ENCODE measurements at places on chromosomes 1 and 21.

DNA sequence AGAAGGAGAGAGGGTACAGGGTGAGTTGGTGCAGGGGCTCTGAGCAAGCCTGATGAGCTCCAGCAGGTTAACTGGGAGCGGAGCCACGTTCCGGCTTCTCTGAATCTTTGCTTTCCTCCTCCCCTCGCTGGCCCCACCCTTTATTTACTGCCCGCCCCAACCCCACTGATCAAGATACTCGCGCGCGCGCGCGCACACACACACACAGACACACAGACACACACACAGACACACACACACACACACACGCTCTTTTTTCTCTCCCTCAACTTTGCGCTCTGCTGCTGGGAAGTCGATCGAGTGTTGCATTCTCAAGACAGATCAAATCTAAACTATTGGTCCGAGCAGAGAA, at the start of gene GRIK1:
GRIK1 (minus strand) TSS at position 73 of the 352 bp plus-strand sequence.
- no peak for DNase-seq

- no peak for DNase-seq
Observed at GRCh38 chr1:94438692-94439276, 20.6 kb downstream of the ABCD3 start.

GRCh38 chr1:173960625-173961024, 43.5 kb upstream of the SERPINC1 start:
- DNase-seq, result no peak

- no peak for DNase-seq
Observed at GRCh38 chr1:25615172-25615541, 1.4 kb upstream of the MAN1C1 start.

Data from T-helper 9 cell (primary cell).